A673 (cell line): ENCODE measurements at places on chromosomes 7 and 10.

DNA sequence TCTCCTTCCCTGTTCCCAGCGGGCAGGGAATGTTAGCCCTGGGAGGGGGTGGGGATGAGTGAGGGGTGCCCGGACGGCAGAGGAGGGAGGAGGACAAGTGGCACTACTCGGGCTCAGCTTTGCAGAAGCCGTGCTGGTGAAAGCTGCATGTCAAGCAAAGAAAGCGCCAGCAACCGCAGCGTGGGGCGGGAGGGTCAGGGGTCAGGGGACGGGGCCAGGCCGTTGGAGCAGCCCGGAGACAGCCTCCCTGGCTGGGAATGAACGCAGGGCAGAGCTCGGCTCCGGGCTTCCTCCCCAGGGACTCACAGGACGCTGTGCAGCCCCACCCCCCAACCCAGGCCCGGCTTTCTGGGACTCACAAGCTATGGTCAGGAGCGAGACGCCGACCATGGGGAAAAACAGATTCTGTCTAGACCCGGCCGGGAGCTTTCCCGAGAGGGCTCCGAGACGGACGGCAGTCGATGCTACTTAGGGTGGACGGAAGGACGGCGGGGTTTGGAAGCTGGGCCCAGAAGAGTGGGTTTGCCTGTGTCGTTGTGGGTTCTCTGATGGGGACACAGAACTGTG, 113.4 kb downstream of the VIPR2 start:
- DNase-seq: no peak

GRCh38 chr7:65475734-65476319, 102.2 kb downstream of the ZNF92 start:
- no peak for DNase-seq

GRCh38 chr10:69573056-69573806, at the start of gene NEUROG3:
NEUROG3 (minus strand) TSS chr10:69573422; CDS start chr10:69573043, 379 bp downstream.
- DNase-seq: no peak

- DNase-seq: peak; percentile 33
These were observed 3.7 kb upstream of the ZNF800 start for GRCh38 chr7:127396184-127396583.

GRCh38 chr7:18896343-18896975, 221.0 kb downstream of the TWIST1 start:
- peak; percentile 47 for DNase-seq

- DNase-seq: no peak
These were observed 137.4 kb downstream of the MGMT start for GRCh38 chr10:129604333-129605032.

- DNase-seq: no peak
These were observed 387.4 kb upstream of the CELF2 start for GRCh38 chr10:10630281-10630680.

- DNase-seq: no peak
These were observed 16.0 kb downstream of the PALD1 start for GRCh38 chr10:70494536-70494935.

DNA sequence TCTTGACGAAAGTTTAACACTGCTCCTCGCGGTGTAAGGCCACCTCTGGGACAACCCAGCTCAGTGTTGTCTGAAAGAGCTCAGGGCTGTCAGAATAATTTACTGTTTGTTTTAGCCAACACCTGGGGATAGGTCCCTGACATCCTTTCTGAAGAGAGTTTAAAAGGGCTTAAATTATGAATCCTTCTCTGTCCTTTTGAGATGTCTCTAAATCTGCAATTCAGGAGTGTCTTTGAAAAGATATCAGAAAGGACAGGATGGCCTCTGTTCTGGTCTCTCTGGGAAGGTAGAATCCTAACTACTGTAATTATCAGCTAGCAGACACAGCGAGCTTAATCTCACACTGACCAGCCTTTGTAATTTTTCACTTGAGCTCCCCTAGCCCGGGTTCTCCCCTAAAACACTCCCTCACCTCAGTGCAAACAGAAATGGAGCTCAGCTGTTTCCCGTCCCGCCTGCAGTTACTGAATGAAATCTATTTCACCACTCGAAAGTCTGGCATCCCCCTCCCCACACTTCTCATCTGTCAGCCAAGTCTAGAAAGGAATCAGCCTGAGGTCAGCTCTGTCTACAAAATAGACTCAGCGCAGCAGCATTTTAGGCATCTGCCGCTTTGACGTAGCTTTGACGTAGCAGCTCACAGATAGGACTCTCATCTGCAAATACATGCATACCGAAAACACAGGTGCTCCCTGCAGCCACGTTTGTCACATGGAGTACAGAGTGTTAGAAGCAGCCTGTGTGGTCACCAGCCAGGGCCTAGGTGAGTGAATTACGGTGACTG, 4.8 kb downstream of the DYNC2I1 start:
- no peak for DNase-seq

DNA sequence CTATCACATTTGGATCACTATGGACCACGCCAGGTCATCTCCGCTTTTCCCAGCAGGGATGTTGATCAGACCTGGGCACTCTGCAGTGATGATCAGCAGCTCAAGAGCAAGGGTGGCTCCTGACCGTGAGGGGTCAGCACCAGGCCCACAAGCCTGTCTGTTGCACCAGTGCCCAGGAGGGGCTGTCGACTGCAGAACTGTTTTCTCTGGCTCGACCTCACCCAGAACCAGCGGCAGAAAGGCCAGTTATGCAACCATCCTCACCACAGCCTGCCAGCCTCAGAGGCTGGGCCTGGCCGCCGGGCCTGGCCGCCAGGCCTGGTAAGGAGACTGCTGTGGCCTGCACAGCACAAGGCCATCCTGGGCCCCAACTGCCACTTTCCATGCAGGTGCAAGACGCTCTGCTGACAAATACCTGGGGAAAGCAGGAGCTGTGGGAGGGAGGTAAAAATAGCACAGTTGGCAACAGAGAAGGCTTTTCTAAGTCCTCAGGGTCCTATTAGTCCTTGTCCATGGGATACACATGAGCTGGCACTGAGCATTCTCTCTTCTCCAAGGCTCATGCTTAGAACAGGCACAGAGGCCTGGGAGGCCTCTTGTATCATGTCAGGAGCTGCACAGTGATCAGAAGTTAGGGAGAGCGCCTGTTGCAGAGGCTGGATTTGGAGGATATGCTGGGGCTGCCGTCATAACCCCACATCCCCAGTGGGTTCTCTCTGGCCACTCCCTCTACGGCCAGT, 17.5 kb downstream of the KCNMA1 start:
- DNase-seq: no peak

DNA sequence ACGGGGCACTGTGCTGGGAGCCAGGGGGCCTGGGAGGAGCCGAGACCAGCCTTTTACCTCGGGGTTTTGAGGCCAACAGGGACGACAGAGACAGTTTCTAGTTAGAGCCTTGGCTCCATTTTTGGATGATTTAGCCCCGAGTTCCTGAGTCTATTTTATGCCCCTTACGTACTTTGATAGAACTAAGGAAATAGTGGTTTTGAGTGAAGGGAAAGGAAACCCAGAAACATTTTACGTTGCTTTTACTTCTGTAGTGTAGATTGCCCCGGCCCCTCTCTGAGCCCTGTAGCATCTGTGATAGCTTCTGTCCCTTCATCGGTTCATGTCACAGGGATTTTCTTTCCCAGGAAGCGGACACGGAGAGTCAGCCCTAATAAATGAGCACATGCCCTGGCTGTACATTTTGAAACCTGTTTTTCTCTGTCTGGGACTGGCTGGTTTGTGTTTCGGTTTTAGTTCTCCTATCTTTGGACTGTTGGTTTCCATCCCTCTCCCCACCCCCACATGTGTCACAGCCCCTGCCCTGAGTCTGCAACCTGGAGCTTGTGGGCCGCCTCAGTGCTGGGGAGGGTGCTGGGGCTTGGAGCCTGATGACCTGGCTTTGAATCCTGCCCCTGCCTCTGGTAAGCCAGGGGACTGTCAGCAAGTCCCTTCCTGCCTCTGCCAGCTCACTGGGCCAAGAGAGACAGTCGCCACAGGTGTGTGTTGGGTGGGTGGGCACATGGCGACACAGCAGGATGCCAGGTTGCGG, 6.9 kb upstream of the ORAI2 start:
- no peak for DNase-seq

DNA sequence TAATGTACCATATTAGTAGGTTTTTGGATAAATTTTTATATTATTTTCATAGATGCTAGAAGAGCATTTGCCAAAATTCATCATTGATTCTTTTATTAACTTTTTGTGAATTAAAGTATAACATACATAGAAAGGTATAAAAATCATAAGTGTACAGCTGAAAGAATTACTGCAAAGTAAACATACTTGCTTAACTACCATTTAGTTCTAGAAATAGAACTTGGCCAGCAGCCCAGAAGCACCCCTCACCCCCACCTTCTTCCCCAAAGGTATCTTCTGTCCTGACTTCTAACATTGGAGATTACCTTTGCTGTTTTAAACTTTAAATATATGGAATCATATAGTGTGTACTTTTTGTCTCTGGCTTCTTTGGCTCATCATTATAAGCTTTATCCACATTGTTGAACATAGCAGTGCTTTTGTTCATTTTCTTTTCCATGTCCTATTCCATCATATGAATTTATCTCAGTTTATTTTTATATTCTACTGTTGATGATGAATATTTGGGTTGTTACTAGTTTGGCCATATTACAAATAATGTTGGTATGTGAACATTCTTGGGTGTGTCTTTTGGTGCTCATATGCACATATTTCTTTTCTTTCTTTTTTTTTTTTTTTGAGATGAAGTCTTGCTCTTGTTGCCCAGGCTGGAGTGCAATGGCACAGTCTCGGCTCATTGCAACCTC, 142.8 kb downstream of the ADK start:
- no peak for DNase-seq
